ENCODE measurements at places on chromosomes 3 and 15. TPM values are rescaled to one million over a fixed set of nuclear protein-coding genes. Genes with fewer than 3 reads are reported as not detected.

GRCh38 chr15:41730543-41730942 is 43.7 kb upstream of the MAPKBP1 start:
- no peak overlapping the region for H3K27ac ChIP-seq
- no peak for DNase-seq
- no peaks in the 10 kb centered on the region for H3K36me3 ChIP-seq
- H3K4me1 ChIP-seq: no peaks in the 10 kb centered on the region

DNA sequence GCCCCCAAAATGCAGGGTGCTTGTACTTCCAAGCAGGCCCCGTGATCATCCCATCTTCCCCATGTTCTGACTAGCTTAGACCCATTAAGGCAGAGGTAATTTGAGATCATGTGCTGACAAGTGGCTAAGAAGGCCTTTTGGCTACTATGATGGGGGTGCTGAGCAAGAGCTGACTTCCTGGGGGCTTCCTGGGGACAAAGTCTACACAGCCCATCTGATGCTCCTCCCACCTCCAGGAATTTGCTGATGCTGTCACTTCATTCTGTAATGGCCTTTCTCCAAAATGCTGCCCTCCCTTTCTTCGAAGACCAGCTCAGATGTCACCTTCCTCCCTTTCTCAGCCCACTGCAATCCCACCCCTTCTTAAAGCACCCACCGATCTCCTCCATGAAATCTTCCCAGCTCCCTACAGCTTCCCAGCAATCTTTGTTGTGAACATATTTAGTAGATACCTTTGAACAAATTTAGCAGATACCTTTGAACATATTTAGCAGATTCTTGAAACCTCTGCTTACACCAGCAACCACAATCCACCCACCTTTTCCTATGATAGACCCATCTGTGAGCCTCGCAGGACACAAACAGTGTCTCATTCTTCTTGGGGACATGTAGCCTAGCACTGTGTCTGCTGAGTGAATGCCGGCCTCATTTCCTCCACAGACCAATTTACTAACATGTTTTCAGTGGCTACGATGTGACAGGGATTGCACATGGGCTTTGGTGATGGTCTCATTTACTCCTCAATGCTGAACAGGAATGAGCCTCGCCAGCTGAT is 223.3 kb downstream of the EPHB1 start:
- no peaks in the 10 kb centered on the region for H3K4me1 ChIP-seq
- H3K4me3 ChIP-seq: no peak overlapping the region
- no peaks in the 10 kb centered on the region for H3K36me3 ChIP-seq
- H3K27me3 ChIP-seq: peaks cover 33% of the 10 kb centered on the region
- no peak overlapping the region for H3K27ac ChIP-seq

DNA sequence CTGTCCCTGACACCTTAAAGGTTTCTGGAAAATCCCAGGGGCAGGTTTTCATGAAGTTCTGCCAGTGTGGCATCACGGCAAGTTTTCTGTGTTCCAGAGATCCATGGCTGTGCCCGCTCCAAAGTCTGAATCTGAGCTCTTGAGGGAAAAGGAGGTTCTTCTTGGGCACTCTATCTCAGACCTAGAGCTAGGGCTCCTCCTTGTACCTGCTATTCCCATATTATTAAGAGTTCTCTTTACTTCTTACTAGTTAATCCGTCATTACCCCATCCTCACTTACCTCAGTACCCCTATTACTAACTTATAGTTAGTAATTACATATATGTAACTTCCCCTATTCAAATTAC is 5.9 kb upstream of the TRA2B start:
- H3K27me3 ChIP-seq: no peaks in the 10 kb centered on the region
- H3K4me1 ChIP-seq: peaks cover 23% of the 10 kb centered on the region
- H3K4me3 ChIP-seq: no peak overlapping the region
- no peak for DNase-seq
- H3K27ac ChIP-seq: peak overlapping the region; percentile 18

The CPA3 gene
- total RNA-seq: not detected

The EPB42 gene
- total RNA-seq: not detected

The ABHD6 gene
- 4.9 TPM for total RNA-seq

All from Calu3 (cell line).